Fibroblast of villous mesenchyme (primary cell): ENCODE measurements at places on chromosomes 3 and 15. TPM values are rescaled to one million over a fixed set of nuclear protein-coding genes. Genes with fewer than 3 reads are reported as not detected.

Gene CYP11A1
- total RNA-seq = 0.64 and 0.86 TPM in 2 replicates

DNA sequence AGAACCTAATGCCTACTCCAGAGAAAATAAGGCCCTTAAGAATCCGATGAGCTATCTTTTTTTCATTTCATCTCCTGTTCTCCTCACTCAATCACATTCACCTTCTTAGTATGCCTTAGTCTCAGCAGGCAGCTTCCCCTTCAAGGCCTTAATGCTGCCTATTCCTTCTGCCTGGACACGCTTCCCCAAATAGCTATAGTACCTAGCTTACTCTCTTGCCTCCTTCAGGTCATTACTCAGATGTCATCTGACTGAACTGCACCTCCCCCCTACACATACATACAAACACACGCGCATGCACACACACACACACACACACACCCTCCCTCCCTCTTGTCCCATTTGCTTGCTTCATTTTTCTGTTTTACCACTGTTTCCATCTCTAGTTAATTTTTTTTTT, 191.5 kb upstream of the MLF1 start:
- DNase-seq = no peak

Gene CASR
- total RNA-seq = not detected in 2 replicates

DNA sequence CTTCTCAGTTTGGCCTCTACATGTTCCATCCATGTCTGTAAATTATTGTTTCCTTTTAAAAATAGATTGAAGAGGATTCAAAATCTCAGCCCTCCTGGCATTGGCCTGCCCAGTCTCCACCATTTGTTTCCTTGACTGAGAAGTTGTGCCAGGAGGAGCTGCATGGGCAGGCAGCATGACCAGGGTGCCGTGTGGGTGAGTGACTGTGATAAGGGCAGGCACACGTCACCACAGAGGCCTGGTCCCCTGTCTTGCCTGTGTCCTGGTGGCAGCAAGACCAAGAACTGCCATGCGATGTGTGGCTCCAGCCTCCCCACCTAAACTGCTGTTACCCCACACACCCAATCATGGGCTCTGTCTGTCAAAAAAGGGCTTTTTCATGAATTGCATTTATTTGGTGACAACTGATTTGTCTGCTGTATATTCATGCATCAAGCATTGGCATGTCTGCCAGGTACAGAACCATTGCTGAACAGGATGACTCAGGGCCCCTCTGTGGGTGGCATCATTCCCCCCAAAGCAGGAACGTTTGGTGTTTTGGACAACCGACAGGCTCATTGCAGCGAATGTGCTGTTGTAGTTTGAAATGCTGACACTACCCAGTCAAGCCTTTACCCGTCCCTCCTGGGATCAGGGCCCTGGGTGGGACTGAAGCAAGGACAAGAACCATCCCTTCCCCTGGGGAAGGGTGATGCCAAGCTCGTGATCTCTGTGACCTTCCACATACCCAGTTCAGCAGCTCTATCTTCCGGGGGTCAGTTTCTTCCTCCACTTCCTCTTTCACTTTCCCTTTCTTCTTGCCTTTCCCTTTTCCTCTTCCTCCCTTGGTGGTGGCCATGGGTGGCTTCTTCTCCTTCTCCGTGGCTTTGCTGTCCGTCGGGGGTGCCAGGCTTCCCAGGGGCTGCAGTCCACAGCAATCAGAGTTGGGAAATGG, 51.6 kb downstream of the TRPM1 start:
- no peak for DNase-seq

Gene GASK1A
- 0.32 and 1.7 TPM in 2 replicates for total RNA-seq

DNA sequence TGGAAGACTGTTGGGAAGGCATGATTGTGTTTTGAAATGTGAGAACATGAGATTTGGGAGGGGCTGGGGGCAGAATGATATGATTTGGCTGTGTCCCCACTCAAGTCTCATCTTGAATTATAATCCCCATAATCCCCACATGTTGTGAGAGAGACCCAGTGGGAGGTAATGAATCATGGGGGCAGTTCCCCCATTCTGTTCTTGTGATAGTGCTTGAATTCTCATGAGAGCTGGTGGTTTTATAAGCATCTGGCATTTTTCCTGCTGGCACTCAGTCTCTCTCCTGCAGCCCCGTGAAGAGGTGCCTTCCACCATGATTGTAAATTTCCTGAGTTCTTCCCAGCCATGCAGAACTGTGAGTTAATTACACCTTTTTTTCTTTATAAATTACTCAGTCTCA, 430.5 kb downstream of the OTOL1 start:
- DNase-seq = no peak

Gene FAN1
- total RNA-seq = 12.9 and 19.9 TPM in 2 replicates

Gene B4GALT4
- total RNA-seq = 28.3 and 47.5 TPM in 2 replicates
